Effector CD8-positive, alpha-beta T cell (primary cell): ENCODE measurements at places on chromosomes 1 and 21.

DNA sequence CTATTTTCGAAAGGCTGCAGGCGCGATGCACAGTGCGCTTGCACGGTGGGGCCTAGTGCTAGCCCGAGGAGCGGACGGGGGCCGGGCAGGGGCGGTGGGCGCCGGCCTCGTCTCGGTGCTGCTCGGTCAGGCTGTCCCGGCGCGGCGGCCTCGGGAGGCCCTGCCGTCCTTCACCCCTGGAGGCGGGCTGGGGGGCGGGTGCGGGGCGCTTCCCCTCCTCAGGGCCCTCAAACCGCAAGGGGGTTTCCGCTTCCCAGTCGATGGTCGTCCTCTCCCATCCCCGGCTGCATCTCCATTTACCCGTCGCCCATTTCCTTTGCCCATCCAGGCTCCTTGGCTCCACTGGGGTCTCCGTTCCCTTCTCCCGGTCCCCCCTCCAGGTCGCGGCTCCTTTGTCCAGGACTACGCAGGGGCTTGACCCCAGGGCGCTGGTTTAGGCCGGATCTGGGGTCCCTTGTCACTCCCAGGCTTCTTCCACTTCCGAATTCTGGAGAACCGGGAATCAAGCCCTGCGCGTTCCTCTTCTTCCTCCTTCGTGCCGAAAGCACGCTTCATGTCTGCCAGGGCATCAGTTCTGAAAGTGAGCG lies 196.3 kb upstream of the LMO4 start:
- DNase-seq = no peak

GRCh38 chr1:12372761-12373160 lies 142.9 kb downstream of the VPS13D start:
- no peak for DNase-seq

DNA sequence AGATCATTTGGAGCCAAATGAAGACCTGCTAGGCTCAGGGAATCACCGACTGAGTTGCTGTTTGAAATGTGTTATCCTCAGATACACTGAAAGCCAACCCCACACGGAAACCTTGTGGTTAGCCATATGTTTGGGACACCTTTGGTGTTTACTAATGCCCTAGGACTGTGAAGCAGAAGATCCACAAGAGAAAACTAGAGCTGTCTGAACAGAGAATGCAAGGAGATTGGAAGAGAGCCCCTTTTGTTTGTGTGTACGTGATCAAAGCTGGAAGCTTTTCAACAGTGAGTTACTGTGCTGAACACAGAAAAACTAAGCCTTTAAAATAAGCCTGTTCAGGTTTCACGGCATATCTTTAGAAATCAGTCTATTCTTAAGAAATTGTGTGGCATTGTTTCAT lies 908.2 kb upstream of the ADGRL2 start:
- no peak for DNase-seq

- DNase-seq = no peak
Measured at GRCh38 chr1:239387304-239388158, 1.2 kb downstream of the CHRM3 start.

DNA sequence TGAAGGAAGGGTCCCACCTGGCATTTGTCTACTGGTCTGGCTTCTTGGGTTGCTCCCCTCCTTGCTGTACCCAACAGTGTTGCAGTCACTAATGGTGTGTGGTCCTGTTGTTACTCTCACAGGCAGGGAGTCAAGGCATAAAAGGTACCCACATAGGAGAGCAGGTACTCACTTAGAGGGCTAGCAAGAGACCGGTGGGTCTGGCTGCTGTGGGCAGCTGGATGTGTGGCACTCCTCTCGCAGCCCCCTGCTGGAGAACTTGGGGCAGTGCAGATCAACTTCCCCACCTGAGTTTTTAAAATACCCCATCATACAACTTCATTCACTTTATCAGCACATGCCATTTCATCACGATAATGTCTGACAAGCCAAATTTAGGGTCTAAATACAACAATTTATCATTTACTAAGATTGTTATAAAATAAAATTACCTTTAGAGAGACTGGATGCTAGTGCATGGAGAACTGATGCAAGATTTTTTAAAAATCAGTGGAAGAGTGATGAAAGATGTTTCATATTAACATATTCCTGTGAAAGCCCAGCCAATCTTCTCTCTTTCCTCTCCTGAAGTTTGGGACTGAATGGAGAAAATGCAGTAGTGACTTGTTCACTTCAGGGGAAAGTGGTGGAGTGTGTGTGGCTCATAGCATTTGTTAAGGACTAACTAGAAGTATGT lies 42.8 kb downstream of the ACP6 start:
- DNase-seq = peak; percentile 10

DNA sequence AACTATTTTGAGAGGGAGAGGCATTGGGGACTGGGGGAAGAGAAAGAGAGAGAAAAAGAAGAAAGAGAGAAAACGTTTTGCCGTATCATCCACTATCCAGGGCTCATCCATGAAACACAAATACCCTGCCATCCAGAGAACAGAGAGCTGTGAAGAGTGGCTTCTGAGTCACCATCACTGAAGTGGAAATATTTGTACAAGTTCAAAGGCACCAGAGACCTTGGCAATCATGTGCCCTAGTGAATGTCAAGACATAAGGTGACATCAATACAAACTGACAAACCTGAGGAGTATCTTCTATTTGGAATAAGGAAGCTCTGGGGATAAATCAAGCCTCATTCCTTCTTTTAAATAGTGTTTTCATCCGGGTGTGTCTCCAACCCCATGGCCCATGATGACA lies 197.2 kb upstream of the PROX1 start:
- no peak for DNase-seq
